ENCODE measurements at places on chromosomes 7 and 10. TPM values are rescaled to one million over a fixed set of nuclear protein-coding genes. Genes with fewer than 3 reads are reported as not detected.

The SLC18A2 gene
- not detected for total RNA-seq

DNA sequence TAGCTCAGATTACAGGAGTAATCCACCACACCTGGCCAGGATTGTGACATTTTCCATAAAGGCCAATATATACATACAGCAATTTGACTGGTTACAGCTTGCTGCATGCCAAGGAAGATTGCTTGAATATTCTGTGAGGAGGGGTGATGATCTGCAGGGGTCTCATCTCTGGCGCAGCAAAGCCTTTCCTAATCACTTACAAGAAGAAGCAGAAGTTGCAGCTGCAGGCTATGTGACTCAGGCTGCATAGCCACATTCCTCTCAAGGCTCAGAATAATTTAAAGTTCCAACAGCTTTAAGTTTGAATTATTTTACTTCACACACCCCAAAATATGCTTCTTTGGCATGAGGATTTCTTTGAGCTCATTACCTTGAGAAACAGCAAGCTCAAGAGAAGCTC is 11.4 kb upstream of the RASGEF1A start:
- DNase-seq: no peak

The ARHGAP22 gene
- 1.8 TPM for total RNA-seq

DNA sequence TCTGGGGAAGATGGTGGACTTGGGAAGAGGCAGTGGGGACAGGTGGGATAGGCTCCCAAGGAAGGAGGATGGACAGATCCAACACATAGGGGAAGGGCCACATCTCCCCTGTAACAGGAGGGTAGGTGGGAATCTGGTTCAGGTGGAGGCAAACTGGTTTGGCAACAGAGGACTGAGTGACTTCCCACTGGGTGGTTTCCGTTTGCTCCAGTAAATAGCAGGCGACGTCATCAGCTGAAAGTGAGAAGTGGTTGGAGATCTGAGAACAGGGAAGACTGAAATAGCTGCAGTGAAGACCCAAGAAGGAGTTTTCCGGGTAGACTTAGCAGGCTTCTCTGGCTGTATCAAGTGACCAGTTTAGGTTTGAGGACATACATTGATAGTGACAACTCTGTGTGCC is 504.4 kb downstream of the GALNT17 start:
- DNase-seq: no peak

GRCh38 chr10:15719899-15720634 is at the start of gene ITGA8:
Gene ITGA8, minus strand, starts transcription at chr10:15719922. Its CDS starts 151 bp downstream, at chr10:15719771.
- DNase-seq: no peak

- DNase-seq: no peak
These were observed 83.5 kb downstream of the TACC2 start for GRCh38 chr10:122072491-122072890.

GRCh38 chr7:80060218-80060806 is 74.3 kb upstream of the GNAI1 start:
- peak; percentile 62 for DNase-seq

DNA sequence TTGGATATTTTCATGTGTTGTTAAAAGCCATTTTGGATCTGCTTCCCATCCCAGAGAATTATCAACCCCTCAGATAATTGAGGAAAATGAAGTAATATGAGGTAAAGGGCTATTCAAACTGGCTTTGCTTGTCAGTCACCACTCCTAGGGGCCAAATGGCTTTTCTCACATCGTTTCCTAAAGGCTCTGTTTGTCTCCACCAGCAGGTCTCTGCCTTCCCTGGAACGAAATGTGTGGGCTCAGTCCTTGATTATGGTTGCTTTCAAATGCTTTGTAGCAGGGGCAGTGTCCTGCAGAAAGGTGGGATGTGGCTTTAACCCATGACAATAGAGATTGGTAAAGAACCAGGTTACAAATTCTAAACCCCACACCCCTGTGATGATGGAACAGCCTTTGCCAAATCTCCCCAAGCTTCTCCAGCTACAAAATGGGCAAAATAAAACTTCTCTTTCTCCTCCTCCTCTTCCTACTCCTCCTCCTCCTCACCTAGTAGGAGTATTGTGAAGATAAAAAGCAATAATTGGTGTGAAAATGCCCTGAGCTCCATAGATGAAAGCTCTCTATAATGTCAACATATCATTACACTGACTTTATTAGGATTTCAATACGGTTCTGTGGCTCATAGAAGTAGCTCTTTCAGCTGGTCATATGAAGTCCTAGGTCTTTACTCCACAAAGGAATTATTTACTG is 127.6 kb downstream of the CHN2 start:
- no peak for DNase-seq

- DNase-seq: no peak
These were observed 79.2 kb downstream of the ELAPOR2 start for GRCh38 chr7:86980223-86980622.

GRCh38 chr7:48106906-48107659 is 18.0 kb downstream of the UPP1 start:
- DNase-seq: no peak

DNA sequence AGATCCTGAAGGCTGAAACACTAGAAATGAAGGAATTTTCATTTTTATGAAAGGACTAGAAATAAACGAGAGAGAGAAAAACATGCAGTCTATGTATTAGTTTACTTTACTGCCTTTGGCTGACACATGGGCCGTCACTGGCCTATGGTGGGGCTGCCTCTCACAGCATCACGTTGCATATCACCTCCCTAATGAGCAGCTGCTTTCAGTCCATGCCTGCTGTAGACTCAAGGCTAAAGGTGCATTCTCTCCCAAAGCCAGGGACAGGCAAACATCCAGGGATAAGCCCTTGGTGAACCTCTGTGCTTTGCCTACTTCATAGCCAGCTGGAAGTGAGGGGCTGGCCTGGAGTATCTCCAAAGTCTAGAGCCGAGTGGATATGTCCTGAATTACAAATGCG is 359.4 kb downstream of the GPAM start:
- DNase-seq: no peak

The GPER1 gene
- 2.9 TPM for total RNA-seq

The IL15RA gene
- 11.0 TPM for total RNA-seq

GRCh38 chr10:49053053-49053997 is 62.0 kb downstream of the VSTM4 start:
- DNase-seq: no peak

- no peak for DNase-seq
These were observed 60.9 kb upstream of the CAMK2B start for GRCh38 chr7:44386139-44386913.

The ZNF487 gene
- total RNA-seq: 7.6 TPM

- no peak for DNase-seq
These were observed 108.2 kb downstream of the PIP4K2A start for GRCh38 chr10:22606164-22606614.

The PRPS1L1 gene
- not detected for total RNA-seq

DNA sequence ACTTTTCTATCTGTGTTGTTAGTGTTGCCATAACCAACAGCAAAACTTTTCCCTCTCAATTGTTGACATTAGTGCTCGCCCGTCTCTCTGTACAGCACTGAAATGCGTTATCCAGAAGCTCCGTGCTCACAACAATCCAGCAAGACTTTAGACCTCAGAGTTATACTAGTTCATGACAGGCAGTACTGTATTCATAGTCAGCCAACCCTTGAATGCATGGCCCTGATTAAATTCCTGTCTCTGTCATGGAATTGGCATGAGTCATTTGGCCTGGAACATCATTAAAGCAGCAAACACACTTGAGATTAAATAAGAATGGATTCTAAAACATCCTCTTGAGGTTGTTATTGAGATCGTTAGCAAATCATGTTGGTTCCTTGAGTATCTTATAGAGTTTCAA is 405.5 kb upstream of the C7orf33 start:
- no peak for DNase-seq

The CPA4 gene
- total RNA-seq: 3.1 TPM
